Posterior cingulate gyrus (tissue), 11 donors: ENCODE measurements at places on chromosomes 3 and 15.
A peak's percentile ranks its signal among the peaks of the same experiment; 100 is the strongest.

- peak; percentile 81 for DNase-seq
Observed at GRCh38 chr15:31758126-31758525, 272.2 kb upstream of the CHRNA7 start.

- no peak for DNase-seq
Observed at GRCh38 chr3:59654123-59654479, 604.3 kb upstream of the CFAP20DC start.

DNA sequence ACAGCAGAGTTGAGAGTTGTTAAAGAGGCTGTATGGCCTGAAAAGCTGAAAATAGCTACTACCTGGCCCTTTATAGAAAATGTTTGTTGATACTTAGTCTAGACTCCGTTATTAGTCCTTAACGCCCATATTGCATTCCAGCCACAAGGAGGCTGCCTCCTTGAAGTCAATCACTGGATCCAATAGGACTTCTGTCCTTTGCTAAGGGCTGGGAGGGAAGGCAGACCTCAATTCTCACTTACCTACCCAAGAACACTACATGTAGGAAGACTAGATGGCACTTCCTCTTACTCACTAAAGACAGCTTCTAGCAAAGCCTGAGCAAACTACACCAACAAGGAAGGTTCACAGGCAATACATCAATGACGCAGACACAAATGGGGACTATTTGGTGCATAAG lies 139.5 kb upstream of the HACD2 start:
- no peak for DNase-seq

DNA sequence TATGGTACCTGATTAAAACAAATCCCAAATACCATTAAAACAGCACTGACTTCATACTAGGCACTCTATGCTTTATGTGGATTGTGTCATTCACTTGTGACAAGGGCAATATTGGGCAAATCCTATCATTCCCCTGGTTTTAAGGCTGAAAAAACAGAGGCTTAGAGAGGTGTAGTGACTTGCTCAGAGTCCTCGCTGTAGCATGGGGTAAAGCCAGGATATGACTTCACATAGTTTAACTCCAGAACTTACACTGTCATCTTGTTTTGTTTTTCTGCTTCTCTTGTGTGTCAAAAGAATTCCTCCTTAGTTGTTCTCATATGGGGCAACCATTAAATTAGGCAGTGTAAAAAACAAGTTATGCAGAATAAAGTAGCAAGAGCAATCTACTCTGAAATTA lies 40.3 kb upstream of the ICE2 start:
- no peak for DNase-seq

DNA sequence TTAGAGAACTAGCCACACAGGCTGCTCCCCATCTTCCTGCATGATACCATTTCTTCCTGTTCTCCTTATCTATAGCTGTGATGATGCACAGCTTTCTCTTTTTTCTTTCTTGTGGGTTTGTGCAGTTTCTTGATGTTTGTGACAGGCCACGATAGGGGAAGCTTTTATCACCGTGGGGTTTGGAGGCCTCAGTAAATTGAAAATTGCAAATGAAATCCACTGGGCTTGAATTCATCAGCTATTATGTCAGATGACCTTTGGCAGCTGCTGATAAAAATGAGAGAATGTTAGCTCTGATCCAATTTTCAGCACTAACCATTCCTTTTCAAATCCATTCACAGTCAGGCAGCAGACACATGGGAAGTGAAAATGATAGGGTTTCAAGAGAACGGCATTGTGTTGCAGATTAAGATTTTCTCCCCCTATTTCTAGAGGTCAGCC lies 176.9 kb upstream of the SOX2 start:
- no peak for DNase-seq

DNA sequence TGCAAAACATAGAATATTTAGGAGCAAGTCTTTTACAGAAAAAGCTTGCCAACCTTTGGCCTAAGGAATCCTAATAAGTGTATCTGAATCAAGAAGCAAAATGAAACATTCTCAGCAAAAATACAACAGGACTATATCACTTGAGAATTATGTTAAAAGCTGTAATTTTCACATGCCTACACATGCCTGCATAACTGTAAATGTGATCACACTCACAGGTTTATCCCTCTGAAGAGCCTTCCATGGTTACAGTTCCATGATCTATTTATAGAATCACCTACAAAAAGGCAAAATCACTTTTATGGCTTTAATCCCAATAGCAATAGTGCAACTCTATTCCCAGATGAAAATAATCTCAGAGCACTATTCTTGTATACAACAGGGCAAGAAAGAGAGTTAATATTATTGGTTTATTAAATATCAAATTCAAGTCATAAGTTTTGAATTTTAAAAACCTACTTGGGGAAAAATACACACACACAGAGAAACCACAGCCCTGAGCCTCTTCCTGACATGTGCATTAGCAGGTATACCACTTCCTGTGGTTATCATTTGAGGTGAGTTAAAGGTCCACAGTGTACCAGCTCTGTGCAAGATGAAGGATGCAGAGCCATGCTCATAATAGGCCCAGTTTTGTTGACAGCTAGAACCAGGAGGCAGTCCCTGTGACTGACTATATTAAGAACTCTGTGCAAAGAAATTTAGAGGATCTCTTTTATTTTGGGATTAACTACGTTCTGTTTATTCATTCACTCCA lies 252.5 kb upstream of the TGFBR2 start:
- DNase-seq: no peak

- no peak for DNase-seq
Observed at GRCh38 chr3:84277562-84278224, 681.1 kb upstream of the CADM2 start.

GRCh38 chr15:45429941-45430792 lies 51.8 kb upstream of the GATM start:
- no peak for DNase-seq

- no peak for DNase-seq
Observed at GRCh38 chr3:29215948-29216347, 64.9 kb upstream of the RBMS3 start.

DNA sequence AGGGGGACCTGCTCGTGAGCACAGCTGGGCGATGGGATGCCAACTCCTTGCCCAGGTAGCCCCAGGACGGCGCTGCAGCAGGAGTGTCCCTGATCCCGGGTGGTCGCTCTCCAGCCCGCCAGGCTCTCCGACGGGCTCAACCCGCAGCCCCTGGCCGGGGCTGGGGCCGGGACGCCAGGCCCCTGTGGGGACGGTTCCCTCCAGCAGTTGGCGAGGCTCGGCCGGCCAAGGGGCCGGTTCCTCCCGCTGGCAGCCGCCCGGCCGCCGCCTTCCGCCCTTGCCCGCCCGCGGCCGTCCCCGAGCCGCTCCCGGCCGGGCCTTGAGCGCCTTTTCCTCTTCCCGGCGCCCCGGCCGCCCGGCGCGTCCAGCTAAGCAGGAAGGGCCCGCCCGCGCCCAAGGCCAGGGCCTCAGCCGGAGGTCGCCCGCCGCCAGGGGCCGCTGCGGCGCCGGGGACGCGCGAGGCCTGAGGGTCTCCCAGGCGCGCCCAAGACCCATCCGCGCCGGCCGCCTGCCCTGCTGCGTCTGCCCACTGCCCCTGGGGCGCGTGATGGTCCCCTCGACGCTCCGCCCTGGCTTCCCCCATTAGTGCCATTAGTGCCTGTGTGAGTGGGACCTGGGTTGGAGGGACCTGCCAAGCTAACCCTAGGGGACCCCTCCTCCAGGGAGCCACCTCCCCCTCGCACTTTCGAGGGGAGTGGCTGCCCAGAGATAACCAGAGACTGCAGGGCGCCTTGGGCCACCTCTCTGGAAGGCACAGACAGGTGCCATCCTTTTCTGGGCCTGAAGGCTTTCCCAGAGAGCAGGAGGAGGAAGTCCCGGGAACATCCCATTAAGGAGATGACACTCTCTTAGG lies 106.4 kb downstream of the FBLN2 start:
- DNase-seq: no peak

DNA sequence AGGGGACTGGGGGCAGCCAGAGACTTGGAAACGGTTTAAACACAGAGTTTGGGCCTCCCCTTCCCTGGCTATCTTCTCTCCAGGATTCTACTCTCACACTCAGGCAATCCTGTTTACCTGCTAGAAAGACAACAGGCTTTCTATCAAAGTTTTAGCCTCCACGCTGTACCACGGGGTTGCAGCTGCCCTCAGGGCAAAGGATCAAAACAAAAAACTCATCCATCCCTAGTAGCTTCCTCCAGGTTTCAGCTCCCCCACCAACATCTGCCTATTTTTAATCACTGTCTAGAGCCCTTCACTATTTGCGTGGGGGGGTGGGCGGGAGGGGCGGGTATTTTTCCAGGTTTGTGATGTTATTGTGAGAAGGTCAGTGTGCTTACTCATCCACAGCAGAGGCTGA lies 286.8 kb upstream of the TRIM42 start:
- no peak for DNase-seq

DNA sequence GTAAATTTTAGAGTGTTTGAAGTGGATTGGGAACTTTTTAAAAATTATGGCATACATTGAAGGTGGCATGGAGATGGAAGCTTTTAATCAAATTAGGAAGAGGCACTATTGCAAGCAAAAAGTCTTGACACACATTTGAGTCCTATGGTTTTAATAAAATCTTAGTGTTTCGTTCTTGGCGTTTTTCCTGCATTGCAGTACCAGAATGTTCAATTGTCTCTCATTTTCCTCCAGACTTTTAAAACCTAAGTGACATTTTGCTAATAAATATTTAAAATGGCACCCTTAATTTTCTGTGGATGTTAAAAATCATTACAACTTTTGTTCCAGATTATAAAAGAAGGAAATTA lies 2.2 kb downstream of the TGFBR2 start:
- DNase-seq: no peak

DNA sequence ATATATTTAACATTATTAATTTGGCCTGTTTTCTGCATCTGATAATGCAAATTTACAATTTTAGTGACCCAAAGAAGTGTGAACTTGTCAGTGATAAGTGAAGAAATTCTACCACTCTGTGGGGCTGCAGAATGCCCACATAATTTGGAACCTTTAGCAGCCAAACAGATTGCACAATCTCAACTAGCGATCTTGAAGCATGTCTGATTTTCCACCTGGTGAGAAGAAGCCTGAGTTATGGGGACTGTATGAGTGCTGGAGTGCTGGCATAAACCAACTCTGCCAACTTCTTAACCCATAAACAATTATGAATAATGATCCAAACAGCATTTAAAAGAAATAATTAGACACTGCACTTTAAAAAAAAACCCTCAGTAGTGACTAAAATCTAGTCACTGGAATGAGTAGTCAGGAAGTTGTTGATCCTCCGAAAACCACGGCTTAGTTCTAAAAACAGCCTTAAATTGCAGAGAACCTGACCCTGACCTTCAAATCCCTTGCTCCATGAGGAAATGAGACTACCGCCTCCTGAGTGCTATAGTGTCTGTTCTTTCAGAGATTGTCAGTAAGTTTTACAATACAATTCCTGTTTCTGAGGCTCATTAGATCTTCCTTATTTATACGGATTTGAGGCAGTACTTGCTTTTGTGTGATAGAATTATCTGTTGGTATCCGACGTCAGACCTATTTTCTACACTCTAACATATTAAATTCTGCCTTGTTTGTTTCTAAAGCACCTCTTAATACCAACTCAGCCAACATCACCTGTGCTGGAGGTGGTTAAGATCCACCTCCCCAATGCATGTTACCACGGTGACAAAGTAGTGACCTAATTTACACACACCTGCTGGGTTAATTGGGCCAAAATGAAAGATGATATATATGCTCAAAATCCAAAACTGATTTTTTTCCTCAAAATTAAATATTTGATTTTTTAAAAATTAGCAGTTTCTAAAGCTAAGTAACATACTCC lies 267.7 kb downstream of the ZBTB20 start:
- DNase-seq: no peak

- peak; percentile 31 for DNase-seq
Observed at GRCh38 chr3:179425075-179425474, 26.2 kb downstream of the GNB4 start.

DNA sequence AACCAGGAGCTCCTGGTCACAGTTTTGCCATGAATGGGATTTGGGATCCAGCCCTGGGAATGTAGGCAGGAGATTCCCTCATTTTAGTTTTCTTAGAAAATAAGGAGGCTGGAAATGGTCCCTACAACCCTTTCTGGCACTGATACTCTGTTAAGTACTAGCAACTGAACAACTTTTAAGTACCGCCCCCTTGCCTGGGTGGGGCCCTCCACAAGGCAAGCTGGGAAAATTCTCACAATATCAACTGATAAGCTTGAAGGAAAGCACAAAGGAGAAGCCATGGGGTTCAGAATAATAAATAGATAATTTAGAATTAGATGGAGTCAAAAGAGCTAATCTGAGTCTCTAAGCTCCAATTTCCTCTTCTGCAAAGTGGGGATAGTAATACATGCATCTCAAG lies 4.2 kb upstream of the DGKG start:
- DNase-seq: no peak

DNA sequence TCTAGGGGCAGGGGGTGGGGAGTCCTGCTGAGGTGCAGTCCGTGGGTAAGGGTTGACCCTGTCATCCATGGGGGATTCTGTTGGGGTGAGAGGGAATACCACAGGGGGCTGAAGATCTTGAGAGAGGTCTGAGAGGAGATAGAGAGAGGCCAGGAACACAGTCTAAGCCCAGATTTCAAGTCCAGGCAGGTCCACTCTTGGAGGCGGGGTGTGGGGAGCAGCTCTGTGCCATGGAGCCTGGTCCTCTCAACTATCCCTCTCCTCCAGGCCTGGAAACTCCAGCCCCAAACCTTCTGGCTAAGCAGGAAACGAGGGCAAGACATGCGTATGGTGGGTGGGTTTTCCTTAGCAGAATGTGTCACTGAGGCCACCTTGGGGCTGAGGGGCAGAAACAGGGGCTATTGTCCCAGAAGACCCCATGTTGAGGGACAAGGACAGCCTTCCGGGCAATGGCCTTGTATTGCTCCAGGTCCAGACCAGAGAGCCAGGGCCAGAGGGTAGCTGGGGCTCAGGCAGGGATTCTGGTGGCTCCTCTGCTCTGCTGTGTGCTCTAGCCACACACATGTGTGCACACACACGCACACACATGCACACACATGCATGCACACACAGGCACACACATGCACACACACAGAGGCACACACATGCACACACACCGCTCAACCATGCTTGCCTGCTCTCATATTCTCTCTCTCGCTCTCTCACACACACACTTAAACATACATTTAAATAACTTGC lies 48.6 kb upstream of the MAGEF1 start:
- no peak for DNase-seq

GRCh38 chr15:25776071-25776746 lies 86.9 kb downstream of the ATP10A start:
- DNase-seq: no peak

DNA sequence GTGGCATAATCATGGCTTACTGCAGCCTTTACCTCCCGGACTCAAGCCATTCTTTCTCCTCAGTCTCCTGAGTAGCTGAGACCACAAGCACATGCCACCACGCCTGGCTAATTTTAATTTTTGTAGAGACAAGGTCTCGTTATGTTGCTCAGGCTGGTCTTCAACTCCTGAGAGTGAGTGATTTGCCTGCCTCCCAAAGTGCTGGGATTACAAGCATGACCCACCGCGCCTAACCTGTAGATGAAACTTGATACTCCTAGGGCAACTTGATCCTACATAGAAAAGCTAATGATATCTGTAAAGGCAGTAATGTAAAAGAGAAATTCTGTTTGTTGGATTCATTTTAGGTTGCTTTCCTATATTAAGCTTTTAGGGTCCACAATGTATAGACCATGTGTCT lies 391.9 kb upstream of the THRB start:
- no peak for DNase-seq

GRCh38 chr15:59791079-59791478 lies 102.0 kb upstream of the BNIP2 start:
- no peak for DNase-seq
